ENCODE measurements at places on chromosomes 6 and 20.

DNA sequence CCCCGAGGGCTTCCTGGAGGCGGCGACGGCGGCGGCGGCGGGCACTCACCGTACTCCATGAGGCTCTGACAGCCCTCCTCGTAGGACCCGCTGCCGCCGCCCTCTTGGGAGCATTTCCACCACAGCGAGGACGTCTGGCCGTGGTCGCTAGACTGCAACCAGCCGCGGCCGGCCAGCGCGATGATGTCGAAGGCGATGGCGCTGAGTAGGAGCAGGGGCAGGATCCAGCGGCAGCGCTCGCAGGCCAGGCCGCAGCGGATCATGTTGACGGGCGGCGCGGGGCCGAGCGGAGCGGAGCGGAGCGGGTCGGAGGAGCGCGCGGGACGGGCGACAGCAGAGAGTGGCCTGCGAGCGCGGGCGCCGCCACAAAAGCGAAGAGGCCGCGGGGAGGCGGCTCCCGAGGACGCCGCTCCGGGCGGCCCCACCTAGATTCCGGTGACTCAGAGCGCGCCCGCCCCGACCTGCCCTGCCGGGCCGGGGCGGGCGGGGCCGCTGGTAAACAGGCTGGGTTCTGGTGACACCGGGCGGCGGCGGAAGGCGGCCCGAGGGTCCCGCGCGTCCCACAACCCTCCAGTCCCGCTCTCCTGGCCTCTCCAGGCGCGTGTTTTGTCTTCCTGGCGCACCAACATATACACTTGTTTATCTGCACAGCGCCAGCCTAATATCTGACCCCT is at the start of gene PERP:
Gene PERP (minus strand): TSS at position 342 of the 674 bp plus-strand sequence. CDS start 79 bp downstream, at position 263.
- peak; percentile 82 for DNase-seq

GRCh38 chr6:65979120-65979519 is 272.1 kb upstream of the EYS start:
- DNase-seq: no peak

GRCh38 chr6:68653706-68654089 is 18.6 kb downstream of the ADGRB3 start:
- no peak for DNase-seq

GRCh38 chr6:75170691-75171560 is 34.9 kb downstream of the COL12A1 start:
- DNase-seq: no peak

DNA sequence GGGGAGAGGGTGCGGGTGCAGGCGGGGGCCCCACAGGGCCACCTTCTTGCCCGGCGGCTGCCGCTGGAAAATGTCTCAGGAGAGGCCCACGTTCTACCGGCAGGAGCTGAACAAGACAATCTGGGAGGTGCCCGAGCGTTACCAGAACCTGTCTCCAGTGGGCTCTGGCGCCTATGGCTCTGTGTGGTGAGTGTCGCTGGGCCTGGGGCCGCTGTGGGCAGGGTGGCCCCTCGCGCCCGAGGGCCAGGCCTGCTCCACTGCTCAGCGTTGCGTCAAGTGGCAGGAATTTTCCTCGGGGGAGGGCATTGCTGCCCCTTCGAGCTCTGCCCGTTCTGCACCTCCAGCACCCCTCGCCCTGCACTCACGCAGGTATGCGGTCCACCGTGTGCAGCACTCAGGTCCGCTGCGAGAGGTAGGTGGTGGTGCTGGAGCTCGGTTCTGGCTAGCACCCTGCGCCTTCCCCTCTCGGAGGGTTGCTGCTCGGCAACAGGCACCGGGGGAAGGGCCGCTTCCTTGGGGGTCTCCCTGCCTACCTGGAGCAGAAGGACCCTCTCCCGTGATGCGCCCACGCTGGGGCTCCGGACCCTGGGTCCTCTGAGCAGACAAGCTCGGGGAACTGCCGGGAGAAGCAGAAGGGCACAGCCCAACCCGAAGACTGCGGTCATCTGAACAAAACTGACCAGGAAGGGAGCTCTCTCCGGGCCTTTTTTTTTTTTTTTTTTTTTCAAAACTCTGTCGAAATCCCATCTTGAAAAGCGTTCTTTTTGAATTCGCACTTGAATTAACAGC is 674 bp downstream of the MAPK14 start:
- DNase-seq: peak; percentile 73

DNA sequence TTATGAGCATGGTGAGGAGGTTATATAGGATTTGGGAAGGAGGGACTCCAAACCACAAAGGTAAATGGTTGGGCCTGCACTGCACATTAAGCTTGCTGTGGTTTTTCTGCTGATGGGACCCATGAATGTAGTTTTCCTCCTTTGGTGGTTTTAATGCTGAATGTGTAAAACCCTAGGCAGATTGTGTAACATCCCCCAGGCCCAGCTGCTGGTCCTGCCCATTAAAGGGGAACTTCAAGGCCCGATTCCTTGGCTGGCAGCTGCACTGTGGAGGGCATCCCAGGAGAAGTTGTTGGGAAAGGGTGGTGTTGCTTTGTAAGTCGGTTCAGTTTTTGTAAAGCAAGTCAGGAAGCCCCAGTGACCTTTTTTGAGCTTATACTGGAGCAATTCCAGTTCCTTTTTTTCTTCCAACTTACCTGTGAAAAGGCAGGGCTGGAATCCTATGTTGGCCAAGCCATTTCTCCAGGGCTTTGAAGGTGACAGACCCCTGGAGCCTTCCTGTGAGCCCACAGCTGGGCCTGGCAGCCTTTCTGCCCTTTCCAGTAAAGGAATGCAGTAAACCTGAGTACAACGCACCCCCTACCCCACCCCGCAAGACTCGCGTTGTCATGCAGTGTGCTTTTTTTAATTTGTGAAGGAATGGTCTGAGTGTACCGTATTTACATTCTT is 43.1 kb upstream of the NAA20 start:
- peak; percentile 93 for DNase-seq

All from sigmoid colon (tissue), 7 donors.